ENCODE measurements at places on chromosomes 13 and 19.
A peak's percentile ranks its signal among the peaks of the same experiment; 100 is the strongest.

- no peak for DNase-seq
These were observed 85.3 kb upstream of the FRY start for GRCh38 chr13:31946091-31946770.

GRCh38 chr13:102392481-102393209, 9.2 kb downstream of the FGF14 start:
- no peak for DNase-seq

DNA sequence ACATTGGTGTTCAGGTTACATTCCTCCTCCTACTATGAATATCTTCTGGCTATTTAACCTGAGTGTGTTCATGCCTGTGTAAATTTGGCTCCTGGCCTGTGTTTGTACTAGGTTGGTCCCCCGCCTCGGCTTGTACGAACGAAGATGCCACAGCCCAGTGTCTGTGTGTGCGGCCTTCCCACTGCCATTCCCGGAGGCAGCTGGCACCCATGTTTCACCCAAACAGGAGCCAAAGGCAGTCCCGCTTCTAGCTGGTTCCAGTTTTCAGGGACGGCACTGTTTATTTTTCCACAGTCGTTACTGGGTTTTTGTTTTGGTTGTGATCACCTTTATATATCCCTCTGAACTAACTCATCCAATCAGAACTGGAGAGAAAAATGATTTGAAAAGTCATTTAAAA, 102.5 kb upstream of the ZNF536 start:
- no peak for DNase-seq

DNA sequence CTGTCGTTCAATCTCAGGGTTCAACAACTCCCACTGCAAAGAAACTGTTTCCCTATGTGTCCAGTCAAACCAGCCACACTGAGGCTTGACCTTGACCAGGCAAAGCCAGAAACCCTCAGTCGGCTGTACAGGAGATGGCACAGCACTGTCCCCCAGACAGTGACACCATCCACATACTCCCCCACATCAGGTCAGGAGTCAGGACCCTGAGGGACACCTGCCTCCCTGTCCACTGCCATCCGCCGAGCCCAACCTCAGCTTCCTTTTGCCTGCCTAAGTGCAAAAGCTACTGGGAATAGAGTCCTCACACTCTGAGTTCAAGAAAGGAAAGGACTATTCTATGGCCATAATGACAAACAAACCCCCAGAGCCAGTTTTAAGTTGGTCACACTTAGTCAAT, 66.8 kb downstream of the ATP7B start:
- DNase-seq: no peak

DNA sequence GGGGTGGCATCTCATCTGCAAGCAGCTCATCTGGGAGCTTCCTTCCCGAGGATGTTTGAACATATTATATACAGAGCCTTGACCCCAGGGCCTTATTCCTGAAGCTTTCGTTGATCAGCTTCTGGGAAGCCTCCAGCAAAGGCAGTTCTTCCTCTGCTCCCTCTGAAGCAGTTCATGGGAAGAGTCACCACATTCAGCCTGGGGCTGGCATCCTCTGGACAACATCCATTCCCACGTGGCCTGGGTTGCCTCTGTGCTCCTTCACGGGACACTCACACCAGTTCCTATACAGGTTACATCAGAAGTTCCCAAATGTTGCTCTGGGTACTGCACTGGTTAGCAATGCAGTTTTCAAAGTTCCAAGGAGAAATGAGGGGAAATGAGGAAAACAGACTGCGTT, 29.6 kb downstream of the COL4A2 start:
- no peak for DNase-seq

- DNase-seq: peak; percentile 32
These were observed 4.4 kb downstream of the BCAT2 start for GRCh38 chr19:48806518-48806817.

GRCh38 chr13:64239372-64239771, 2823.7 kb upstream of the PCDH20 start:
- DNase-seq: no peak

DNA sequence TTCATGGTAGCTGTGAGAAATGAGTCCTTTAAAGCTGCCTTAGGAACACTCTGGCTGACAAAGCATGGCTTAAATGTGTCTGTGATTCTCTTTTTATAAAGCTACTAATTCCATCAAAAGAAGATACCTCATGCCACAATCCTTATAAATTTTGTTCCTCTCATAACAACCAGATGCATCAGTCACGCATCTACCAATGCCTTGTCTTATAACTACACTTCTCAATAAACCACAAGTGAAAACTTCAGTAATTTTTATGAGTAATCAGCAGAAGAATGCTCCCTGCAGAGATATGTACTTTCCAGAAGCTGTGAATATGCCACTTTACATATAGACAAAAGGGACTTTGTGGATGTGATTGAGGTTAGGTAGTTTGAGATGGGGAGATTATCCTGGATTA, 147.8 kb downstream of the SUCLA2 start:
- no peak for DNase-seq

DNA sequence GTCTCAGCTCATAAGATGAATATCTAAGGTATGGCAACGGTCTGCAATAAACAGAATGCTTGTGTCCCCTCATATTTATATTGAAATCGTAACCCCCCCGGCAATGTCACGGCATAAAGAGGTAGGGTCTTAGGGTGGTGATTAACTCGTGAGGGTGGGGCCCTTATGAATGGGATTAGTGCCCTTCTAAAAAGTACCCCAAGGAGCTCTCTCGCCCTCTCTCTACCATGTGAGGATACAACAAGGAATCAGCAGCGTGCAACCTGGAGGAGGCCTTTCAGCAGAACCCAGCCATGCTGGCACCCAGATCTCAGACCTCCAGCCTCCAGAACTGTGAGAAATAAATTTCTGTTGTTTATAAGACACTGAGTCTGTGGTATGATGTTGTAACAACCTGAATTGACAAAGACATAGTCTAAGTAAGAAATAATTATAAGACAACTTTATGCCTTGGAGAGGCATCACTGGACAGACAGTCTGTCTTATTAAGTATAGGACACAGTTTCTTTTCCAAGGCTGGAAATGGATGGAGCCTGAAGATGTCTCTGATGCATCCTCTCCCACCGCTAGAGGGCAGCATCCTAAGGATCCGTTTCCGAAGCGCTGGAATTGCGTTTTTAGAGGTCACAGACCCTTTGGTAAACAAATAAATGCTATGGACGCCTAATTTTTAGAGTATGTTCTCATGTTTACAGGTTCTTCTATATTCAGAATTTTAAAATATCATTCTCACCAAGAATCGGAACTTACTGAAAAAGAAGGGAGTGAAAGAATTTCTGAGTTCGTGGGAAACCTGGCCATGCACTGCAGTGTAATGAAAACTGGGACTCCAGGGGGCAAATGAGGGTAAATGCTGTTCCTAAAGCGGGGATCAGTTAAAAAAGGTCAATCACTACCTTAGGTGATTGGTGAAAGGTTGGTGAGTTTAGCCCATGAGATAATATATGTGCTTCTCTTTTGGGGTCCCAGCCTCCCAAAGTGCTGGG, 13.3 kb upstream of the LEUTX start:
- no peak for DNase-seq

- no peak for DNase-seq
These were observed 22.0 kb downstream of the SIN3B start for GRCh38 chr19:16851031-16851712.

DNA sequence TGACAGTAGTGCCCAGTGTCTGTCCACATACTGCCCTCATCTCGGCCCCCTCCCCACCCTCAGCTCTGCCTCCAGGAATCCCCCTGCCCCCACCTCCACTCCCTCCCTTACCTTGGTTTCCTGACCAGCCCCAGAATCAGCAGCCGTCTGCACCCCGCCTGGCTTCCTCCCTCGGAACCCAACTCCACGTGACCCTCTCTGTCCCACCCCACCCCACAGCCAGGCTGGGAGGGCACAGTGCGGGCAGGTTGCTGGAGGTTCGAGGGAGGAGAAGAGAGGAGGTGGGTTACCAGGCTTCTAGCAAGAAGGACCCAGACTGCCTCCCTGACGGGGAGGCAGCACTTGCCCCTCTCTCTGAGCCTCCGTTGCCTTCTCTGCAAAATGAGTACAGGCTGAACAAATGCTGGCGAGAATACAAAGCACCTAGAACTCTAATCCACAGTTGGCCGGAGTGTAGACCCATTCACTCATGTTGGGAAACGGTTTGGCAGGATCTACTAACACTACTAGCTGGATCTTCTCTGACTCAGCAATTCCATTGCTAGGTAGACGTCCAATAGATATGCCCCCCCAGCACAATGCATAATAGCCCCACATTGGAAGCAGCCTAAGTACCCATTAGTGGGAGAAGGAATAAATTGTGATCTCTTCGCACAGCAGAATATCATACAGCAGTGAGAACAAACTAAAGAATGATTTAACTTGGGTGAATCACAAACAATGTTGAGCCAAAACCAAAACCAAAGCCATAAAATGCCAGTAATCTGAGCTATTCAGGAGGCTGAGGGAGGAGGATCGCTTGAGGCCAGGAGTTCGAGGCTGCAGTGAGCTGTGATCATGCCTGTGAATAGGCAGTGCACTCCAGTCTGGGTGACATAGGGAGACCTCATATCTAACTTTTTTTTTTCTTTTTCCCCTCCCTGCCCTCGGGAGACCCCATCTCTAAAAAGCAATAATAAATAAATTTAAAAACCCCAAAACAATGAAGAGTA, at the start of gene RASAL3:
Gene RASAL3, minus strand, starts transcription at position 151 of the 992 bp plus-strand sequence. CDS start 186 bp downstream, outside the sequence.
- peak; percentile 35 for DNase-seq

DNA sequence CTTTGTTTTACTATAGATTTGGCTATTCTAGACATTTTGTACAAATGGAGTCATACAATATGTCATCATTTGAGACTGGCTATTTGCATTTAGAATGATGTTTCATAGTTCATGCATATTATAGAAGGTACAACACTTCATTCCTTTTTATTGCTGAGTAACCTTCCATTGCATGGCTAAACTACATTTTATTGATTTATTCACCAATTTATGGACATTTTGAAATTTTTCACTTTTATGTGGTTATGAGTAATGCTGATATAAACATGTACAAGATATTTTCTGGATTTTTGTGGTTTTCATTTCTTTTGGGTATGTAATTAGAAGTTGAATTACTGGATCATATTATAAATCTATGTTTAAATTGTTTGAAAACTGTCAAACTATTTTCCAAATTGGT, 710.3 kb upstream of the SLITRK5 start:
- DNase-seq: no peak

DNA sequence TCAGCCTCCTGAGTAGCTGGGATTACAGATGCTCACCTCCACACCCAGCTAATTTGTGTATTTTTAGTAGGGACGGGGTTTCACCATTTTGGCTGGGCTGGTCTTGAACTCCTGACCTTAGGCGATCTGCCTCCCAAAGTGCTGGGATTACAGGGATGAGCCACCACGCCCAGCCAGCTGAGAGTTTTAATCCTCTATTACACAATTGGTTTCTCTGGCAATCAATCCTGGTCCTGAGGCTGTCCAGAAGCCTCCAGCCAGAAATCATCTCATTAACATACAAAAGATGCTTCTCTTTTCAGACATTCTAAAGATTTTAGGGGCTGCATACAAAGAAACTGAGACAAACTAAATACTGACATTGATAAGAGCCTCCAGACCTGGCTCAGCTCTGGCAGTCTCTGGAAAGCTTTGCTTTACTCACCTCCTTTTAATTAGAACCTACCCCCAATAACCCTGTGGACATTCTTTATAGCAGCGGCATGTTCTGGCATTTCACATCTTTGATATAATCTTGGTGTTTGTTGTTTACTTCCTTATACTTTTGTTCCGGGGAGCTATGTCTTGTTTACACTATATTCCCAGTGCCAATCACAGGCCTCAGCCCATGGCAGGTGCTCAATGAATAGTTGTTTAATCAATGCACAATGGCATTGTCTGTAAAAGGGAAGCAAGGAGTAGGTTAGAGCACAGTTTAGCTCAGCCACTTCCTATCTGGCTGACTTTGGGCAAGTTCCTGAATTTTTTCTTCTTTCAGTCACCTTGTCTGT, 4.1 kb upstream of the ZNF724 start:
- no peak for DNase-seq

DNA sequence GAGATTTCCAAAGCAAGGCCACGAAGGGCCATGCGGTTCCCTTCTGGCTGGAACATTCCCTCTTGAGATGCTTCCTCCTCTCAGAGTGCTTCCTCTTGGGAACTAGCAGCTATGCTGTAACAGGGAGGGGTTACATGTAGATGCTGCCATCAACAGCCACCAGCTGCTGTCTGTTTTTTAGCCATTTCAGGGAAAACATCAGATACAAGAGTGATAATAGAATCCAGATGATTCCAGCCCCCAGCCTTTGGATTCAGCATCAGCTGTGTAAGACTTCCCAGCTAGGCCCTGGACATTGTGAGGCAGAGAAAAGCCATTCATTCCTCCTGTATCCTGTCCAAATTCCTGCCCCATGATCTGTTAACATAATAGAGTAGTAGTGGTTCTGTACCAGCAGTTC, 8.2 kb upstream of the ZNF177 start:
- no peak for DNase-seq

GRCh38 chr13:99415014-99415650, 86.1 kb upstream of the TM9SF2 start:
- DNase-seq: no peak

- DNase-seq: no peak
These were observed 2.9 kb downstream of the TUBB4A start for GRCh38 chr19:6499052-6499790.

DNA sequence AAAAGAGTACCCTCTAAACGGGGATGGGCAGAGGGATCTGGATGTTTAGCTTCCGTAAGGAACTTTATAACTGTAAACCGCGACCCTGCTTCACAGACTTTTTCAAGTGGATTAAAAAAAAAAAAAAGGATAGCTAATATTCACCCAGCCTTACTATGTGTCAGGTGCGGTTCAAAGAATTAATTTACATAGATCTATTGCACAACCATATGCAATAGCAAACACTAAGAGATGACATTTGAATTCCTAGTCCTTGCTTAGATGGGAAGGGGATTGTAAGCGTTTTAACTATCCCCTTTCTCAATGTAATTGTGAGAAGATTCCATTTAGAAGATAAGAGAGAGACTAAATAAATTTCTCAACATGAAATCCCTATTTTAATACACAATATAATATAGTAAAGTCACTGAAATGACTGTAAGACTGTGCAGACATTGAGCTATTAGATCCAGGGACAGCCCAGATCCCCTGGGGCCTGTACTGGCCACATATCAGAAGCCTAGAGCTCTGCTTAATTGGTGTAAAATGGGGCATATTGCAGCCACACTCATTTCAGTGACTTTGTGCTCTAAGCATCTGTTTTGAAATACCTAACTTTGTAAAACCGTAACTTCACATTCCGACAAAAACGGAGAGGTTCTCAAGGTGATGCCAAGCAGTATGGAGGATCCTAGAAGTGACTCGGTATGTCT, 13.6 kb downstream of the LATS2 start:
- DNase-seq: no peak

- DNase-seq: no peak
These were observed 525.7 kb downstream of the UQCRFS1 start for GRCh38 chr19:28687296-28687695.

DNA sequence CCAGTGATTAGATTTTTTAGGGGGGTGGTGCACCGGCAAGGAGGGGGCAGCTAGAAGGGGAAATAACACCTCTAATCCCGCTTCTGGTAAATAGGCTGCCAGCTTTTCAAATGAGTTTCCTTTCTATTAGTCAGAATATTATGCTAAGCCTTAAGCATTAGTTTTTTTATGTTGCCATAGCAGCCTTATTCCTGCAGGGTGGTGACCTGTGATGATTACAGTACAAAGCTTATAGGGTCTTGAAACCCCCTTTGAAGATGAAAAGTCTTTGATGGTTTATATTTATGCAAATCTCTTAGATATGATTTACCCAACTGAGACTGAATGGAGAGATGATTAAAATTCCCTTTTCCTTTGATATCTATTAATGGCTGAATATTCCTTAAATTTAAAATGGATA, 109.8 kb downstream of the ZIC5 start:
- DNase-seq: no peak
